Chondrocyte (in vitro differentiated cells): ENCODE measurements at places on chromosomes 11 and 22.

GRCh38 chr11:121829159-121829643 lies 286.8 kb downstream of the BLID start:
- H3K36me3 ChIP-seq: peaks cover 8% of the 10 kb centered on the region
- peak overlapping the region; percentile 93 for H3K27ac ChIP-seq
- H3K27me3 ChIP-seq: no peaks in the 10 kb centered on the region
- no peak for DNase-seq
- peaks cover 15% of the 10 kb centered on the region for H3K4me1 ChIP-seq

- no peak overlapping the region for H3K4me3 ChIP-seq
- no peak overlapping the region for H3K27ac ChIP-seq
- no peaks in the 10 kb centered on the region for H3K4me1 ChIP-seq
These were observed 188.2 kb upstream of the TBCEL start for GRCh38 chr11:120835601-120836228.

- no peaks in the 10 kb centered on the region for H3K27me3 ChIP-seq
- H3K4me3 ChIP-seq: no peak overlapping the region
- peaks cover 6% of the 10 kb centered on the region for H3K36me3 ChIP-seq
- H3K27ac ChIP-seq: no peak overlapping the region
These were observed 21.8 kb upstream of the TP53AIP1 start for GRCh38 chr11:128964463-128964930.

GRCh38 chr11:61162092-61162941 lies 1.1 kb upstream of the VPS37C start:
- H3K27me3 ChIP-seq: no peaks in the 10 kb centered on the region
- H3K4me1 ChIP-seq: peaks cover 31% of the 10 kb centered on the region
- no peaks in the 10 kb centered on the region for H3K36me3 ChIP-seq
- H3K4me3 ChIP-seq: peak overlapping the region; percentile 87
- no peak for DNase-seq
- H3K27ac ChIP-seq: peak overlapping the region; percentile 91

DNA sequence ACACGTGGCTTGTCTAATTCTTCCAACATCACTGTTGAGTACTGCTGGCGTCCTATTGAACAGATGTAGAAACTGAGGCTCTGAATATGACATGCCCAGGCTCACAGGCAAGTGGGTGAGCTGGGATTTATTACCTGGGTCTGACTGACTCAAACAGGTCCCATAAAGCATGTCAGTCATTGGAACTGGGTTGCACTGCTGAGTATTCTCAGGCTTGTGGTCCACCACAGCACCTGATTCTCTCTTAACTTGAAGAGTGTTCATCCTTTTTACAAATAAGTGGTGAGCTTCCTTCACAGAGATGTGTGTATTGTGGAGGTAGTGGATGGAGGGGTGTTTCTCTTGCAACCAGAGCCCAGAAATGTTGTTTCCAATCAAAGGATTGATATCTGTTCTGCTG lies 44.5 kb downstream of the SC5D start:
- H3K36me3 ChIP-seq: no peaks in the 10 kb centered on the region
- H3K4me3 ChIP-seq: no peak overlapping the region
- H3K27me3 ChIP-seq: peaks cover 55% of the 10 kb centered on the region
- DNase-seq: no peak
- H3K4me1 ChIP-seq: no peaks in the 10 kb centered on the region

- H3K4me3 ChIP-seq: no peak overlapping the region
- H3K27ac ChIP-seq: peak overlapping the region; percentile 97
- H3K27me3 ChIP-seq: no peaks in the 10 kb centered on the region
- no peak for DNase-seq
These were observed 132.5 kb downstream of the ADAMTS15 start for GRCh38 chr11:130580891-130581492.

DNA sequence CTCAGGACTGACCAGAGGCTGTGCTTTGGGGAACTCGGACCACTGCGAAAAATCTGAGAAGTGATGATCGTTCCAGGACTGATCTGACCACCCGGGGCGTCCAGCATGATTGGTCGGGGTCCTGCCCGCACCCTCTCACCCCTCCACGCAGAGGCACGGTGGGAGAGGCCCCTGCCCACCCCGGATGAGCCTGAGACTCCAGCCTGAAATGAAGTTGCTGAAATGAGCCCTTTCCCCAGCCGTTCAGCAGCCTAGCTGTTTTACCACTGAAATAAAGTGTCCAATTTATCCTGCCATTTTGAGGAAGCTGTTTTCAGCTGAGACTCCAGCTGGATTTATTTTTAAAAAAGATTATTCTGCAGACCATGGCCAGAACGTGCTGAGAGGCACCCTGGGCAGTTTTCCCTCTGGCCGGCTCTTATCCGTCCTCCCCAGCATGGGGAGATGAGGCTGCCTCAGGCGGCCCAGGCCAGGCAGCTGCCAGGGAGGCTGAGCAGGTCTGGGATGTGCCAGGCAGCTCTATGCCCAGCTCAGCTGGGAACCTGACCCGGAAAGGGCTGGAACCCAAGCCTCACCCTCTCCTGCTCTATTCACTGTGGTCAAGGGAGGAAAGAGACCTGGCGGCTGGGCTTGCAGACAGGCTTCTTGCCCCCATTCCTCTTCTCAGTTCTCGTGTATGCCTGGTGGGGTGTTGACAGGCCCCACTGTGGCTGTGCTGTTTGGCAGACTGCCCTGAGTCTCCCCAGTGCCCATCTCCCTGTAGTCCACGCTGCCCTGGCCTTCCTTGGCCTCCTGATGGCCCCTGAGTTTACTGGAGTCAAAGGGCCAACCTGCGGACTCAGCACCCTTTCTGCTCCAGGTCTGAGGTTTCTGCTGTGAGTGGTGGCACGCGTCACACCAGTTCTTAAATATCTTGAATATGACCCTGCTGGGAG lies 161.0 kb upstream of the B3GAT1 start:
- no peaks in the 10 kb centered on the region for H3K4me1 ChIP-seq
- no peak overlapping the region for H3K27ac ChIP-seq
- no peaks in the 10 kb centered on the region for H3K36me3 ChIP-seq
- DNase-seq: no peak
